ENCODE measurements at places on chromosomes 5 and 9.

- DNase-seq, result no peak
Measured at GRCh38 chr9:20419533-20419932, 202.8 kb downstream of the MLLT3 start.

DNA sequence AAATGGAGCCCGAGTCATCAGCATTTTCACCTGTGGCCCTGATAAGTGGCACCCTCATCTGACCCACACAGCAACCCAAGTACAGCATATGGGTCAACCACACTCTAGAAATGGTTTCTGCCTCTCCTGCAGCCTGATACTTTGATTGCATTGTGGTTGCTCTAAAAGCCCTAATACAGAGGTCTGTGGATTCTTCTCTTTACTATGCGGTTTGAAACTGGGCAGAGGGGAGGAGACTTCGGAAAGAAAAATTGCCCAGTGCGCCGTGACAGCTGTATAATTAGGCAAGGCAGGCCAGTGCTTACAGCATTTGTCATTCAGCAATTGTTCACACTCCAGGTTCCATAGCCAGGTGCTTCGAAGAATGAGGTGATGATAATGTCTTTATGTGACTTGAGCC is 361.0 kb downstream of the NFIB start:
- peak; percentile 46 for DNase-seq

DNA sequence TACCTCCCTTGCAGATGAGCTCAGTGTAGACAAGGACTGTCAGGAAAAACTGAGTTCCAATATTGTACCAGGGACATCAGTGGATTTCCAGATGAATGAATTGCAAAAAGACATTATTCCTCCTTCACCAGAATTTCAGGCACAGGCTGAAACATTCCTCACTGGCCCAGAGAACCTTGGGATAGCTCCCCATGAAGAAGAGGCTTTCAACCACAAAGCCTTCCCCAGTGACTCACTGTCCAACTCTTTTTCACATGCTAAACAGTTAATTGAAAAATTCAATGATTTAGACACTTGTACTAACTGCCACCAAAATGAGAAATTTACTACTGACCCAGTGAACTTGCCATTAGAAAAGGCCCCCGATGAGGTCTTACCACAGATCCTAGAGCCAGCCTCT is 144.5 kb downstream of the UNC13B start:
- no peak for DNase-seq

DNA sequence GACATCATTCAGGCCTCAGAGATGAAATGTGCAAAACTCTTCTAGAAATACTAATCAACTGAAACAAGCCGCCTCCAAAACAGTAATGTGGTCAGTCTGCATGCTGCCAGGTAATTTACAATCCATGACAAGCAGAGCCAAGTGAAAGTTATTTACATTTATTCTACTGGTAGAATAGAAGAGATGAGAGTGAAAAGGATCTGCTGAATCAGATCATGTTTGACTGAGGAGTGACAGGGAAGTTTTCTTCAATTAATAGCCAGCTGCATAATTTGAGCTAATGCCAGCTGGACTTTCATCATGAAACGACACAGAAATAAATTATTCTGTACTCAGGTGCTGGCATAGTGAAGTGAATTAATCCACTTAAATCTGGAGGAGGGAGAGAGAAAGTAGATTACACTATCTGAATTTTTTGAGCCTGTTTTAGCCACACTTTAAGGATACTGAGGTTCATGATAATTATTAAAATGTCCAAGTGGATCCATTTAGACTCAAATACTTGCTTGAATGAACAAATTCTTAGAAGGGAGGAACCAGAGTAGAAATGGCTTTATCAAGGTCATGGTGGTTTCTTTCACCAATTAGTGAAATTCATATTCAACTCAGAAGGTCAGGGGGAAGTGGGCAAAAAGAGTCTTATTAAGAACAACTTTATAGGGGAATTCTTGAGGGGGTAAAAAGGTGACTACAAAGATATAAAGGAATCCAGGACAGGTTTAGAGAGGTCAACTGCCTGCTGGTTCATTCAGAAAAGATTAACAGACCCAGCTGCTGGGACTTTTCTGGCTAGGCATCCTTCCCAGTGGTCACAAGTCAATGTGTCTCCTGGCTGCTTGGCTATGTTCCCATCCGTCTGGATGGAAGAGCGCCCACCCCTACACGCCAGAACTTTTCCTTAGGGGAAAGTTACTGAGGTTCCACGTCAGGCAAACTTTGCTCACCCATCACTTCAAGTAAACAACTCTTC is 350.4 kb downstream of the PDE4D start:
- DNase-seq, result peak; percentile 53

- no peak for DNase-seq
Measured at GRCh38 chr9:3902631-3903030, 376.8 kb upstream of the RFX3 start.

DNA sequence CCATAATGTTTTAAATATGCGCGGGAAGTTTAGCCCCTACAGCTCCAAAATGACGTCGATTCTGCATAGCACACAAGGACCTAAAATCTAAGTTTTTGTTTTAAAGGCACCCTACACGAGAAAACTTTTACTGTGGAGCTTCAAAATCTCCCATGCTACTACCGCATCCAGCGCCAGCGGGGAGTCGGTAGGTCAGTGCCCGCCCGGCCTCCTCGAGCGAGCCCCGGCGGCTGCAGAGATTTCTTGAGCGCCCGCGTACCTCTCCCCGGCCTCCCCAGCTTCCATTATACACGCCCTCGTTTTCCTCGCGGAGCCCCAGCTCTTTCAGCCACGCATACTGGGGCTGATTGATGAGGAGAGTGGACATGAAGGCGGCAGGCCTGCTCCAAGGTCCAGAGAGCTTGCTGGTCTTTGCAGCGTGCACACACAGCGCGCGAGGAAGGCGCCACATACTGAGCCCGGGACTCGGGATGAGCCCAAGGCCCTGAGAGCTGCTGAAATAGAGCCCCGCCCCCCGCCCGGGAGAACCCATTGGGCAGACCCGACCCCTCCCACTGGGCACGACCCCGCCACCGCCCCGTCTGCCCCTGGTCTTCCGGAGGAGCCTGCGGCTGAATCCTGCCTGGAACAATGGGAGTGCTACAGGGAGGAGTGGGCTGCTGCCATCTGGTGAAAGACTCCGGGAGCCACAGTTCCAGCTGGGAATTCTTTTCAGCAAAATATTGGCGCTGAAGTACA is at the start of gene ALDH7A1:
Gene ALDH7A1, minus strand, starts transcription at position 472 of the 738 bp plus-strand sequence. Its CDS starts 21 bp downstream, at position 451.
- peak; percentile 54 for DNase-seq

DNA sequence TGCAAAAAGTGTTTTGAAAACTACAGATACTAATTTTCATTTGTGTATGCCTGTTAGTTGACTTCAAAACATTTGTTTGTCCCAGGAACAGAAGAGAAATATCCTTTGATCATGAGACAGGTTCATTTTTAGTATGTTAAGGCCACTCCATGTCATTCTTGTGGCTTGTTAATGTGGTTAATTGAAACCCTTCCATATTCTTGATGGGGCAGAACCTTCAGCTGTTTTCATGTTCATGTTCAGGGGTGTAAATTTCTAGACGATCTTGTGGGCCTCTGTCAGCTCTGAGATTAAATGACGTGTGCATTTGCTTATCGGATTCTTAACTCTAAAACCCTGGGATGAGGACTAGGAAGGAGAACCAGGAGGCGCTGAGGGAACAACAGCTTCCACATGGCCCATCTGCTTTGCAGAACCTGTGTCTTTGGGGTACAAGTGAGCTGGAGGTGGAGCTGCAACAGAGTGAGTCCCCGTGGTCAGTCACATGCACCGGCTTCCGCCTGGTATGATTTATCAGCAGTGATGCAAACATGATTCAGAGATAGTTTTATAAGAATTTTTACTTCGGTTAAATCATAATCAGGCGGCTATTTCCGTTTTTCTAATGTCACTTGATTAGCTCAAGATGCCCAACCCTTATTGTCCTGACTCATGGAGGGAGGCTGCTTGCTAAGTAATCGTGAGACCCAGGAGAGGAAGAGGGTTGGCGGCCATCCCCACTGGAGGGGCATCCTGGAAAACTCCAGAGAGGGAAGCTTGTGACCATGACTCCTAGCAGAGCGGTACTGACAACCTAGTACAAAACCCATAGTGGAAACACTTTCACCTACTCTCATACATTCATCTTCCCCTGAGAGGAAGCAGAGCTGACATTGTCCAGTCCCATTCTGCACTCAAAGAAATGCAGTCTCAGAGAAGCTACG is 138.4 kb downstream of the C9orf152 start:
- no peak for DNase-seq

DNA sequence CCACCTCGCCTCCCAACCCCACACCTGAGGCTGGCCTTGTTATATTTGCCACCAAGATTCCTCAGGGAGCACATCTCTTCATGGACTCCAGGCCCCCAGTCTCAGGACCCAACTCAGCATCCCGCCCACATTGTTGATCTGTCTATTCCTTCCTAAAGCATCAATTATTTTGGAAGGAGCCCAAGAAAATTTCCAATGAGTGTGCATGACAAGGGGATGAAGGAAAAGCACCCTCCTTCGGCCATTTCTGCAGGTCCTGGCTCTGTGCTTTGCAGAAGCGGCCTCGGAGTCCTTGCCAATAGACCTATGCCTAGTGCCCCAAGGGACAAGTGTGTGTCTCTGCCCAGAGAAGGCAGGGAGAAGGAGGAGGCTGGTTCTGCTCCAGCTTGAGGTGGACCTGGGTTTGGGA is 273.2 kb downstream of the GADD45G start:
- no peak for DNase-seq

DNA sequence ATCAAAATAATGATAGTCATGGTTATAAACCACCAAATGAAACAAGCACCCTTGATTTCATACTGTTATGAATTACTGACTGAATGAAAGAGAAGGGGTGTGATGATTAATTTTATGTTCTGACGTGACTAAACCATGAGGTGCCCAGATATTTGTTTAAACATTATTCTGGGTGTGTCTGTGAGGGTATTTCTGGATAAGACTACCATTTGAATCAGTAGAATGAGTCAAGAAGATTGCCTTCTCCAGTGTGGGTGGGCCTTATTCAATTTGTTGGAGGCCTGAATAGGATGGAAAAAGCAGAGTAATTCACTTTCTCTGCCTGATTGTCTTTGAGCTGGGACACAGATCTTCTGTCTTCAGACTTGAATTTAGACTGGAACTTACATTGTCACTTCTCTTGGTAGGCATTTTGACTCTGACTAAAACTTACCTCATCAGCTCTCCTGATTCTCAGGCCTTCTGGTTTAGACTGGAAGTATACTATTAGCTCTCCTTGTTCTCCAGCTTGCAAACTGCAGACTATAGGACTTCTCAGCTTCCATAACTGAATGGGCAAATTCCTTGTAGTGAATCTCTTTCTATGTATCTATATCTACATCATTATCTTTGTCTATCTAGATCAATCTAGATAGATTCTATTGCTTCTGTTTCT is 321.9 kb upstream of the TARS1 start:
- no peak for DNase-seq

- no peak for DNase-seq
Measured at GRCh38 chr5:74516211-74516636, 124.3 kb downstream of the ENC1 start.

DNA sequence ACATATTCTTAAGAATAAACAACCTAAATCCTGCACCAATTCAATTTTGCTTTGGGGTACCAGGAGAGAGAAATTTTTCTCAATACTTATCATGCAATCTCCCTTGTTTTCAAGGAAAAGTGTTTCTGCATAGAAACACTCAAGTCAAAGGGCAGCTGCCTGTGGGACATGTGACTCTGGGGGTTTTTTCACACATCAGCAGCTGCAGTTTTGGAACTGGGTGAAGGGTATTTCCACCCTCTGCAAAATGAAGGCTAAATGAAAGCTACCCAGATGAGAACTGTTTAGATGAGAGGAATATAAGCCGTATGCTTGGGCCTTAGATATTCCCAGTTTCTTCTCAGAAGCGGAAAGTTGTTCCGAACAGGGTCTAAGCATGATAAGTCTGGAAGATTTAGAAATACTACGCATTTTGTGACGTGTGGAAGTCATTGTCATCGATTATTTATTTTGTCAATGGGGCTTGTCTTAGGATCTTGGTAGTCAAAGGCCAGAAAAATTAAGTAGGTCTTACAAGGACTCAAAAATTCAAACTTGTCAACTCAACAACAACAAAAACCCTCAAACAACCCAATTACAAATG is 64.3 kb upstream of the BOD1 start:
- DNase-seq, result no peak

DNA sequence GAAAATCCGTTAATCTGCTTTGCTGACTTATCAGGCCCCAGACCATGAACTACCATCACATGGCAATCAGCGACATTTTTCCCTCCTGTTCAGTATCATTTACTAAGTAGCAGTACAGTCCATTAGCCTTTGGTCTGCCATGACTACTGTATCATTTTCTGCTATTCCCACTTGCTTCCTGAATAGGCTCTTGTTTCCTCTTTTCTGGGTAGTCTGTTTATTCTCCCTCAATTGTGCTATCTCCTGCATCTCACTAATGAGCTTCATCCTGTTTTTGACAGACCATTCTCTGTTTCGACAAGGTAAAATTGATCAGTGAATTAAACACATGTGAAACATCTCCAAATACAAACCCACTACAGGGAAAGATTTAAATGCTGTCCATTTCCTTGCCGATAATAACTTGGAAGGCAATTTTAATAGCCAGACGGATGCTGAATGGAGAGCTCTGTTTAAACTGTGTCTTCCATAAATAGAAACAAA is 263.5 kb upstream of the ANKRD55 start:
- peak; percentile 65 for DNase-seq

Data from NCI-H510A treated with DMSO at 0.1 percent for 48 hours (cell line).